ENCODE measurements at places on chromosomes 4 and X.

DNA sequence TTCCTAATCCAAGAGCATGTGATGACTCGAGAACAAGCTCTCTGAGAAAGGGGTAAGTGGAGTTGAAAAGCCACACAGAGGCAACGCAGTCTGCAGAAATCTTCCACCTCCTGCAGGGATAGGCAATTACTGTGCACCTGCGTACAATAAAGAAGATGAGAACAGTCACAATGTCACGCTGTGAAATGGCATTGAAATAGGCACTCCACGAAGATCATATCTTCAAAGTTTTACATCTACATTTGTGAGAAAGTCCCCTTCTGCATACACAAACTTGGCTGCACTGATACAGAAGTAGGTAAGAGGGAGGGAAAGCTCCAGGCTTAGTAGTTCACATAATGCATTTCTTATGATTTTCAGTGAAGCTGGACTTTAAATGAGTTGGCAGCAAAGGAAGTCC, 27.1 kb downstream of the DDX60L start:
- no peak for DNase-seq

DNA sequence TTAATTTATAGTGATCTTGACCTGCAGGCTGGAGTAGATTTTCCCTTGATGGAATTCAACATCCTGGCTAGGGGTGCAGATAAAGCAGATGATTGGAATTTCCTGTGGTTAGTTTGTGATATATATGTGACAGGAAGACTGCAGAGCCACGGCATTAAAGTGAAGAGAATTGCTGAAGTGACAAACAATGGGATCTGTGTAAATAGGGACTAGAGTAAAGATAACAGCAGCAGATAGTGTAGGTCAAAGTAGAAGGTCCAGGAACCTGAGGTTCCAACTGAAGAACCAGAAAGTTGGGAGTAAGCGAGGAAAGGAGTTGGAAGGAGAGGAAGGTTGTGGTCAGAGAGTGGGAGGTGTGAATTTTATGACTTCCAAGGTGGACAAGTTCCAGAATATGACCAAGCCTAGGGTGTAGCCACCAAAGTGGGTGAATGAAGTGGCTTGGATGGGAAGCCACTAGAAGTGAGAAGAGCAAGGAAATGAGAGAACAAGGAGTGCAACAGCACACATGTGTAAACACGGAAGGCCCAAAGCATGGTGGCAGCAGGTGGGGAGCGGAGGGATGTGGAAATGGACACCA, 325.0 kb downstream of the RAB28 start:
- no peak for DNase-seq

- DNase-seq, result no peak
These were observed 1603.1 kb downstream of the C4orf33 start for GRCh38 chr4:130699004-130699403.

DNA sequence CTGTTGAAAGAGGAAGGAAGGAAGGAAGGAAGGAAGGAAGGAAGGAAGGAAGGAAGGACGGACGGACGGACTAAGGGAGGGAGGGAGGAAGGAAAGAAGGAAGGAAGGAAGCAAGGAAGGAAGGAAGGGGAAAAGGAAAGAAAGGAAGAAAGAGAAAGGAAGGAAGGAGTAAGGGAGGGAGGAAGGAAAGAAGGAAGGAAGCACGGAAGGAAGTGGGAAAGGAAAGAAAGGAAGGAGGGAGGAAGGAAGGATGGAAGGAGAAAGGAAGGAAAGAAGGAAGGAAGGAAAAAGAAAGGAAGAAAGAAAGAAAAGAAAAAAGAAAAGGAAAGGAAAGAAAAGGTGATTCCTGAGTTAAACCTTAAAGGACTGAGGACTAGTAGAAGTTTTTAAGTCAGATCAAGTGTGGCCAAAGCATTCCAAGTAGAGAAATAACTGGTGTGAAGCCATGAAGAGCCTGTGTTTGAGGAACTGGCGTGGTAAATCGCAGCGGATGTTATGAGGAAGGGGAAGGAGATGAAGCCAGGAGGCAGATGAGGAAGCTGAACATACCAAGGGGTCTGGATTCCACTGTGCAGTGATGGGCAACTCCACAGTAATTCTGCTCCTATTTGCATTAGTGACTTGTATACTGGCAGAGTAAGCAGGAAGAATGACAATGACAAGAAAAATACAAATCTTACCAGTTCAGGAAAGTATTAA, 163.5 kb downstream of the MGST2 start:
- no peak for DNase-seq

DNA sequence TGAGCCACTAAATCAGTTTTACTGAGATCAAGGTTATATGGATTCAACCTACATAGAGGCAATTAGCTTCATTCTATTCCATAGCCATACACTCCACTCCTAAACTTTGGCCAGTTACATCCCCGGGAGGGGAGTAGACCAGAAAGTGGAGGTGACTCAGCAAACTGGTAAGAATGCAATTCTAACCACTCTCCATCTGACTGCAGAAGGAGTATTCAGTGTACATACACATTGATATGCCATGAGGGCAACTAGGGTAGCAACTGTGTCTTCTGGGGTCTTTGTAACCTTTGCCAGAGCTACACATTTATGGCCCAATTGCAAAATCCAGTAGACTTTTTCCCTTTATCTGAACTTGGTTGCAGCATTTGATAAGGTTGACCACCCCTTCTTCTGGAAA, 7.6 kb downstream of the SLC25A43 start:
- no peak for DNase-seq

GRCh38 chr4:147513091-147513490, 32.2 kb downstream of the EDNRA start:
- no peak for DNase-seq

GRCh38 chr4:111187108-111187507, 564.2 kb upstream of the PITX2 start:
- no peak for DNase-seq

DNA sequence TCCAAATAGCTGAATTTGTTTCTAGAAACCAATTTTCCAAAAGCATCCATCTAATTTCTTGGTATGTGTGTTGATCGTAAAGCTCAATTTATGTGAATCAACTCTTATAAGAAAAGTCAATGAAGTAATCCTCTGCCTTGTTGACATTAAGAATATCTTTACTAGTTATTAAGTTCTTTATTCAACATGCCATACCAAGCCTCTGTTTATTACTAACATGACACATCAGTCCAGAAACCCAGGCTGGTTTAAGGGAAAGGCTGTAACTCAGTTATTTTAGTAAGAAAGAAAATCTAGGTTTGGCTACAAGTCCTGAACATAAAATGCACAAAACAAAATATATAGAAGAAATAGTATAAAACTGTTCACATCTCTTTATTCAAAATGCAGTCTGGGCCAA, 48.0 kb downstream of the KLHL34 start:
- no peak for DNase-seq

DNA sequence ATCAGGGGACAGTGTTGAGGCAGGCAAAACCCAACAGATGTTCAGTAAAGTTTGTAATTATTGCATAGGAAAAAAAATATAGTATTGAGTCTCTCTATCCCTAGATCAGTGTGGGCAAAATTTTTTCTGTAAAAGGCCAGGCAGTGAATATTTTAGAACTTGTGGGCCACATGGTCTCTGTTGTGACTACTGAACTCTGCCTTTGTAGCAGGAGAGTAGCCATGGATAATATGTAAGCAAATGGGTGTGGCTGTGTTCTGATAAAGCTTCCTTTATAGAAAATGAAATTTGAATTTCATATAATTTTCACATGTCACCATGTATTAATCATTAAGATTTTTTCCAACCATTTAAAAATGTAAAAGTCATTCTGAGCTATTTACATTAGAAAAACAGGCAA, 193.1 kb downstream of the MID1 start:
- DNase-seq, result no peak

DNA sequence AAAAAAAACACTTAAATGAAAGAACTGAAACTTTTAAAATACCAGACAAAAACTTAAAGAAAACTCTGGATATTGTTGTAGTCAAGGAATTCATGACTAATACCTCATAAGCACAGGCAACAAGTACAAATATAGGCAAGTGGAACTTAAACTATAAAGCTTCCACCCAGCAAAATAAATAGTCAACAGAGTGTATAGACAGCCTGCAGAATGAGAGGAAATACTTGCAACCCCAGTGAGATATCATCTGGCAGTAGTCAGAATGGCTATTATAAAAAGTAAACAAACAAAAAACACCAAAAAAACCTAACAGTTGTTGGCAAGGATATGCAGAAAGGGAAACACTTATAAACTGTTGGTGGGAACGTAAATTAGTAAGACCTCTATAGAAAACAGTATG, 9.6 kb upstream of the RPS6KA6 start:
- no peak for DNase-seq

DNA sequence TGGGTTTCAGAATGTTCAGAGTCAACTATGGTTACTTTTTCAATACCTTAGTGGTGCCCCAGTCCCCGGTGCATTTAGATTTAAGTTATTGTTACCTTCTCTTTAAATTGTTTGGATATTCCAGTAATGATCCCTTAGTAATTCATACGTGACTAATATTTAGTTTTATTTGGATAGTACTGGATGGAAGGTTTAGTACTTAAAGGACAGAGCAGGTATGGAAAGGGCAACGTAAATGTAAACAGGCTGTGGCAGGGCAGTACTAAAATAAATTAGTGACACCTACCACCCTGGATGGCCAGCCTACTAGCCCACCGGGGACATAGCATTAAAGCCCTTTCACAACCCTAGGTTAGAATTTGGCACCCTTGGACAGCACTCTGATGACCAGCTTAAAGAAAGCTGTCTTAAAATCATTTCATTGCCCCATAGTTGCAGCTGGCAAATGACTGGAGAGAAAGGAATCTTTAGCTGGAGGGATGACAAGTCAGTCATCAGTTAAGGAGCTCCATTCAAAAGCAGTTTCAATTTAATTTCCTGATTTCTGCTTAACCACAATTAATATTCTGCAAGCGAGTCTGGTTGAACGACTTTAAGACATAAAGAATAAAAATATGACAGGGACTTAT, 16.4 kb downstream of the PLP1 start:
- DNase-seq, result no peak

GRCh38 chr4:7254736-7255487, 62.6 kb downstream of the SORCS2 start:
- DNase-seq, result no peak

DNA sequence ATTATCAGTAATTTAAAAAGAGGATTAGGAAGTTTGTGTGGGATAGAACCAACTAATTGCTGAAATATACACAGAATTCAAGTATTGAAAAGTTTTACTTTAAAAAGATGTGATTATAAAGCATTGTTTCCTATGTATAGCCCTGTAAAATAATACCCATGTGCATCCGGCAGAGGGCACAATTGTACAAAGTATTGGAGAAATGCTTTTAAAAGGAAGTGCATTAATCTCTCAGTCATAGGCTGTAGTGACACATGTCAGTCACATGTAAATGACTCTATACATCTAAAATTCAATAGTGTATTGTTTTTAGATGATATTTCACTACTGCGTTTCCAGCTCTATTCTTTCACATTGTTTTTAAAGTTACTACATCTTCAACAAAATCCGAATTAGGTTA, 9.7 kb upstream of the GEMIN8 start:
- peak; percentile 60 for DNase-seq

Data from CD4-positive, alpha-beta T cell treated with Interleukin-15 for 1 hour (primary cell).